GM12865 (cell line): ENCODE measurements at places on chromosomes 2 and 18.

GRCh38 chr2:216761133-216761532 lies 65.8 kb upstream of the IGFBP5 start:
- no peak for DNase-seq

GRCh38 chr2:238100049-238100820 lies at the start of gene ESPNL:
TSS of gene ESPNL (plus strand) at chr2:238100340. CDS start at chr2:238100420, 80 bp downstream.
- DNase-seq = no peak

DNA sequence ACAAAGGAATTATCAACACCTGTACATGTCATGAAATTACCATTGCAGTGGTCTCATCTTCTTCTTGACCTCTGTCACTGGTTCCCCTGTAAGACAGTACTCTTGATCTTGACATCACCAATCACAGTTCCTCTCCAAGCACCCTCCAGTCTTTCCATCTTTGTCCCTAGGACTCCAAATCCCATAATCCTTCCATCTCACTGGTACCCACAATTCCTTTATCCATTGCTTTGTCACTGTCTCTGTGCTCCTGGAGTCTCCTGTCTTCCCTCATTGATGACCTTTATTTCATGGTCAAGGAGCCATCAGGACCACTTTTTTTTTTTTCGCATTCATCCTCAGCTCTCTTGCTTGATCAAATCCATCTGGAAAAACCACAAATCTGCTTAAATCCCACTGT lies 56.7 kb downstream of the COL4A3 start:
- no peak for DNase-seq

GRCh38 chr2:160197587-160197986 lies 2.5 kb downstream of the ITGB6 start:
- DNase-seq = no peak

- DNase-seq = peak; percentile 8
These were observed 647.9 kb downstream of the PLCL1 start for GRCh38 chr2:198452327-198452726.

DNA sequence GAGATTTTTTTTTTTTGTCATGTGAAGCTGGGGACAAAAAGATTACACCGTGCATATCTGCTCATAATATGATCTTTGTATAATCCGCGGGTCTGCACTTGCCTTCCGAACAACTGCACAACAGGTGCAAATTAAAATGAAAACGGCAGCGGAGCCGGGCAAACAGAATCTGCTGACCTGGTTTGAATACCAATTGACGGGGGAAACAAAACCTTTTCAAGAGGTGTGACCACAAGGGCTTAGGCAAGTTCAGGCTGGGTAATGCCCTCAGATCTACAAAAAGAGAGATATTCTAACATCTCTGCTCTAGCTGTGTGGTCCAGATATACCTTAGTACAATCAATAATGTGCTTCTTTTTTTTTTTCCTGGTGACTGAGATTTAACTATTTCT lies 88.5 kb downstream of the ZEB2 start:
- DNase-seq = peak; percentile 20

- peak; percentile 14 for DNase-seq
These were observed 494.7 kb downstream of the BCL11A start for GRCh38 chr2:60058781-60059180.

DNA sequence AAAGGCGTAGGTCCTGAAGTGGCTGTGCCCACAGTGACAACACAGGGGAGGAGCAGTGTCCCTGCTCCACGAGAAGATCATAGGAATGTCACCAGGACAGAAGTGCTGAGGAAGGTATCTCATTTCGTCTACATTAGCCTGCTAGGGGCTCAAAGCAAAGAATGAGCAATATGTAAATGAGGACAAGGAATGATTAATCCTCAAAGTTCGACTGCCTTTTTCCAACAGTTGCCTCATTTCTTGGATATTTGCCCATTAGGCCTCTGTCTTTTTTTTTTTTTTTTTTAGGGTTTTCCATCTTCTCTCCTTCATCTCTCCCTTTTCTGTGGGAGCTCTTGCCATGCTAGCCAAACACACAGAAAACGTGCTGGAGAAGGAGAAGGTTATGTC lies 105.2 kb upstream of the ARHGAP28 start:
- no peak for DNase-seq

- DNase-seq = no peak
These were observed 194.2 kb downstream of the TXNL1 start for GRCh38 chr18:56444201-56444600.

DNA sequence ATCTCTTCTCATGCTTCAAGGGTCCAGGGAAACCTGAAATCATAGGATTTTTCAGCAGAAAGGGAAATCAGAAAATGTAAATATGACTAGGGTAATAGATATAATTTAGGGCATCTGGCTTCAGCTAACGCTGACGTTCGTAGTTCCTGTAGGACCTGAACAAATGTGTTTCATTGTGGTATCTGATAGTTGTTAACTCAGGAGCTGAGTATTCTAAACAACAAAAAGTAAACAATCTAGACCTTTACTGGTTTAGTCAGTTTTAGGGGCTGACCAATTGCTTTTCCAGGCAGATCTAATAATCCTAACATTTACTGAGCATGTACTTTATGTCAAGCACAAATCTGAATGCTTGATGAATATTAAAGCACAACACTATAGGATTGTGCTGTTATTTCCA lies 114.8 kb downstream of the GALNT1 start:
- no peak for DNase-seq
